AG04450 (cell line): ENCODE measurements at places on chromosomes 2 and 18.

- DNase-seq: no peak
Measured at GRCh38 chr2:135202751-135203150, 150.7 kb downstream of the RAB3GAP1 start.

- DNase-seq: no peak
Measured at GRCh38 chr2:38524580-38524979, 78.1 kb downstream of the HNRNPLL start.

DNA sequence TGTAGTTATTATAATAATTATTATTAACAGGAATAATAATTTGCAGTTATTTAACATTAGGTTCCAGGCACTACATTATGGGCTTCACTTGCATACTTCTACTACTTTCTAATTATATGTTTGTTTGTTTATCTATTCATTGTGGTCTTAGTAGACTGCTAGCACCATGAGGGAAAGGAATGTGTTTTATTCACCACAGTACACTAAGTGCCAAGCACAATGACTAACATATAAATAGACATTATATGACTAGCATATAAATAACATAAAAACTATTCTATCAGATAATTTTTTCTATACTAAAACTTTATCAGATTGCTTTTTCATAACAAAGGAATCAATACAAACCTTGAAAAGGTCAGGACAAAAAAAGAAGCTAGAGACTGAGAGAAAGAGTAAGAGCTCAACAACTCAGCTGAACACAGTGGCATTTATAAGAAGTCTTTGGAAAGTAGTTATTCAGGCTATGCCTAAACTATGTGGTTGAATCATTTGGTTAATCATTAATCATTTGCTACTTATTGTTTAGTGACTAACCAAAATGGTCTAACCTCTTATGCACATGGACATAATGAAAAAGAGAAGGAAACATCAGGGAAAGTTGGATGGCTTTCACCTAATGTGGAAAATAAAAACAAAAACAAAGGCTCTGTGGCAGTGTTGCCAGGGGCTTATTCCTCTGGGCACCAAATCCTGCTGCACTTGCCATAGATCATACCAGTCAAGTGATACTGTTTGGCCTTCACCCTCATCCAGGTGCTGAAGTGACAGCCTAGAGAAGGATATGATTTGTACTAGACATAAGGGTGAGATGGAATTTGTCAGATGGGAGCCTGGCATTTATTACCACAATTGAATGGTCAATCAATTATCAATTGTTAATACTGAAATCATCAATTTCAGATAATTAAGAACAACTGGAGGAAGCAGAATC, 174.9 kb downstream of the ETAA1 start:
- DNase-seq: no peak

DNA sequence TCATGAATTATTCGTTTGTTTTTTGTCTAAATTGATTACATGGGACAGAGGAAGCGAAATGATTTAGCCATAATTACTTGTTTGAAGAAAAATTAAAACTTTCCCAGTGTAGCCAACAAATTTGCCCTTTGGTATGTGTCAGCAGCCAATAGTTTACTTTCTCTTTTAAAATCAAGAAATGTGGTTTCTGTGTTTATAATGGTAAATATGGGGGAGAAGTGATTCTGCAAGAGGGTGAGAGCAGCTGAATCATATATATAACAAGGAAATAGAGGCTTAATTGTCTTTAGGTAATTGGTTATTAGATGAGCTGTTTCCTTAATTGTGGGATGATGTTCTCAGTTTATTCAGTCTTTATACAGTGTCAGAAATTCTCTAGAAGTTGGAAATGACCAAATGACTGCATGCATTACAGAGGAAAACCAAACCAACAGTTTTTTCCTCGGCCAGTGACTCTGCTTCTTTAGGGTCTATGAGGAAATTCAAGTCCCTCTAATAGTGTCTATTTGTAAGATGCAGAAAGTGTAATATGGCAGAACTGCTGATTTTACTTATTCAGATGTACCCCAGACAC, 132.9 kb downstream of the AGPS start:
- DNase-seq: no peak

DNA sequence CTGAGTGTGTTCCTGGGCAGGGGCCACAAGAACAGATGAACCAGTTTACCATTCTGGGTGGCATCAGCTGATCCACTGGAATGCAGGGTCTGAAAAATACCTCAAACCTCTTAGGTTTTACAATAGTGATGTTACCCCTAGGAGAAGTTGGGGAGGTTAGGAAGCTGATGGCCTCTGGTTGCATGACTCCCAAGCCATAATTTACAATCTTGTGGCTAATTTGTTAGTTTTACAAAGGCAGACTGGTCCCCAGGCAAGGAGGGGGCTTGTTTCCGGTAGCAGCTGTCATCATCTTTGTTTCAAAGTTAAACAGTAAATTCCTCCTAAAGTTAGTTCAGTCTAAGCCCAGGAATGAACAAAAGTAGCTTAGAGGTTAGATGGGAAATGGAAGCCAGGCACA, 113.8 kb upstream of the SLC38A11 start:
- no peak for DNase-seq

- no peak for DNase-seq
Measured at GRCh38 chr2:212194396-212194795, 344.2 kb downstream of the ERBB4 start.

DNA sequence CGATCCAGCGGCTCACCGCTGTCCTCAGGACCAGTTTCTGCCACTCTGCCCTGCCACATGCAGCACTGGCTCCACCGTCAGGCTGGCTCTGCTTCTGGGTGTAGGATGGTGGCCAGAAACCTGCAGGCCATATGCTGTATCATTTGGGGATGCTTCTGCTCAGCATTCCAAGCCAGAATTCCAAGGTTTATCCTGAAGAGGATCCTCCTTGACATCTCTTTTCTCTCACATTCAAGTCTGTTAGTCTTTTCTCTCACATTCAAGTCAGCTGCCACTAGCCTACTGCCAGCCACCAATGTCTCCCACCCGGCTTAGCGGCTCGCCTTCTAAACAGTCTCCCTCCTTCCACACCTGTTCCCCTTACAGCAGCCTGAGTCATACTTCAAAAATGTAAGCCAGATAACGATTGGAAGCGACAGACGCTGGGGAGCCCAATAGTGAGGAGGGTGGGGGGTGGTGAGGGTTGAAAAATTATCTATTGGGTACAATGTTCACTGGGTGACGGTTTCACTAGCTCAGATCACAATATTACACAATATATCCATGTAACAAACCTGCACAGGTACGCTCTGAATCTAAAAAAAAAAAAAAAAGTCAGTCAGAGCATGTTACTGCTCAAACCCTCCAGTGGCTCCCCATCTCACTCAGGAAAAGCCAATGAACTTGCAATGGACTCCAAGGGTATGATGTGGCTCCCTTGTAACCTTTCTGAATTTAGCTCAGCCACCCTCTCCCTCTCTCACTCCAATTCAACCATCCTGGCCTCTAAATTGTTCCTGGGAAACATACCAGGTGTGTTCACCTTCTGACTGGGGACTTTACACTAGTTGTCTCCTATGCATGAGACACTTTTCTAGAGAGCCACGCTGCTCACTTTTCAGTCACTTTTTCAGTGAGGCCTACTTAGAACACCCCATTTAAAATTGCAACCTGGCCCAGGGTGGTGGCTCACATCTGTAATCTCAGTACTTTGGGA, 38.8 kb upstream of the SP3 start:
- DNase-seq: no peak

DNA sequence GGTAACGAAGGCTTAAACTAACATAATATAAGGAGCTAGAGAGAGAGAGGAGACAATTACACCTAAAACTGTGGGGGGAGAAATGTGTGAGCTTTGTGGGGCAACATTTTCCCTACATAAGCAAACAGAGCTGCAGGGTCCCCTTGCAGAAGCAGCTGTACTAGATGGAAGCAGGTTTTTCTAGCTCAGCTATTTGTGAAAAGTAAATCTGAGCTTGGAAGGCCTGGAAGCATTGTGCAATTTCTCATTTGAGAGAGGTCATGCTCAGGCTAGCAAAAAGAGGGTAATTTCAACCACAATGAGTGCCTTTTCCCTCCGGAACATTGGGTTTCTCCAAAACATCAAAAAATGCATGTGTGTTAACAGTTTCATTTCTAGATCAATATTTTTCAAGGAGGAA, 130.0 kb downstream of the ARL4C start:
- DNase-seq: no peak

DNA sequence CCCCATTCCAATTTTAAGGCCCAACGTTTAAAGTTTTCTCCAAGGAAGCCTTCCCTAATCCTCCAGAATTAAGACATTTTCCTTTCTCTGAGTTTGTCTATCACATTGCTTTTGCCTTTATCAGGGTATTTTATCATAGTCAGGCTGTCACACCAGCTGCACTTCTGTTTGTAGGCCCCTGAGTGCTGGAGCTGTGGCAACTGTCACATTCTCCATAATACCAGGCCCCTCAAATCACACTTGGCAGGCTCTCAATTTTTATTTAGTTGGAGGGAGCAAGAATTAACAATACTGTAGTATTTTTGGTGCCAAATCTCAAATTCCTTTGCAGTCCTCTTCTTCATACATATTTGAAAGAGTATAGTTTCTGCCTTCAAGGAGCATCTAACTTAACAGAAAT, 122.2 kb downstream of the FSHR start:
- DNase-seq: no peak

DNA sequence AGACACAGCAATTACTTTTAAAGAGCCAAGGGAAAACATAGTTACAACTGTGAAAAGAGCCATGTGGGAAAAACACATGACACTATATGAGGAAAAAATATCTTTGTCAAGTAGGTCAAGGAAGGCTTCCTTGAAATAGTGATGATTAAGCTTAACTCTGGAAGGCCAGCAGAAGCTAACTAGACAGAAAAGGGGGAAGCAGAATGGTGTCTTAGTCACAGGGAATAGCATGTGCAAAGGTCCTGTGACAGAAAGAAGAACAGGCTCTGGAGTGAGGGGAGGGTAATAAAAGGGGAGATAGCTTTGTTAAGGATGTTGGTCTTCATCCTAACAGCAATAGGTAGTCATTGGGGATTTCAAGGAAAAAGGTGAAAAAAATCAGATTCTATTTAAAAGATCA, 64.0 kb downstream of the ARHGAP25 start:
- no peak for DNase-seq

DNA sequence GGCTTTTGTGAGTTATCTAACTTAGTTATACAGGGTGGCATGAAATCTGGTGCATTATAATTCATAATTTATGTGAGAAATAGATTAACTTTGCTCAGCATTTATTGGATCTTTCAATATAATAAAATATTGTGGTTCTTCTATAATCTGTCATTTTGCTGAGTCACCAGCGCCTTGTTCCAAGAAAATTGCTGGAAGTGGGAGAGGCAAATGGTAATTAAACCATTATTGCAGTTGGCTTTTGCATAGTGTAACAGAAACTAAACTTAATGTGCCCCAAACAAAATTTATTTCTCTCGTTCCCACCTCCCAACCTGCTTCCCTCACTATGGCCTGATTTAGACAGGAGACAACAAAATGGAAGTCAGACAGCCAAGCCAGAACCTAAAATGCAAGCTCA, 146.3 kb downstream of the GALR1 start:
- DNase-seq: no peak

DNA sequence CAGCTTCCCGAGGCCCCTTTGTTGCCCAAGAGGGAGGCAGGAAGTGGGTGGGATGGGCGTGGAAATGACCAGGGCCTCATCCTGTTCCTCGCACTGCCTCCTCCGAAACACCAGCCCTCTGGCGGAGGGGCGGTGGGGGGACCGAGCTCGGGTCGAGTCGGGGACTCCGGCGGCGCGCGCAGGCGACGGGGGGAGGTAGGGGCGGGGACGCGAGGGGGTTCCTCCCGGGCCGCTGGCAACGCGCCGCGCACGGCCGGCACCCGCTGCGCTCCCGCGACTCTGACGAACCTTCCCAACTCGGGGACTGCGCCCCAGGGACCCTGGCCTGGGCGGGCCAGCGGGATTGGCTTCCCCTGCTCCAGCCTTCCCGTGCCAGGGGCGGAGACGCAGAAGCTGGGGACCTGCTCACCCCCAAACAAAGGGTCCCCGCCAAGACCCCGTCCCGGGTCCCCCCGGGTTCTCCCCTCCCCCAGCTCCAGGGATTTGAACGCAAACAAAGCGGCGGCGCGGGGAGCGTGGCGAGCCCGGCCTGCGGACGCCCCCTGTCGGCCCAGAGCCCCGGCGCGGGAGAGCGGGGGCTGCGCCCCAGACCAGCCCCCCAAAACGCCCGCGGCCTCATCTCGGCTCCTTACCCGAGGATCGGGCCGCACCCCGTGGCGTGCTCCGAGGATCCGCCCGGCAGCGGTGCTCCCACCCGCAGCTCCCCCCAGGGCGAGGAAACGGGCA, 1.2 kb downstream of the SEMA4C start:
- peak; percentile 83 for DNase-seq

- DNase-seq: no peak
Measured at GRCh38 chr2:37456479-37456878, 112.0 kb downstream of the QPCT start.

GRCh38 chr2:40028792-40029488, 249.9 kb upstream of the THUMPD2 start:
- DNase-seq: no peak

DNA sequence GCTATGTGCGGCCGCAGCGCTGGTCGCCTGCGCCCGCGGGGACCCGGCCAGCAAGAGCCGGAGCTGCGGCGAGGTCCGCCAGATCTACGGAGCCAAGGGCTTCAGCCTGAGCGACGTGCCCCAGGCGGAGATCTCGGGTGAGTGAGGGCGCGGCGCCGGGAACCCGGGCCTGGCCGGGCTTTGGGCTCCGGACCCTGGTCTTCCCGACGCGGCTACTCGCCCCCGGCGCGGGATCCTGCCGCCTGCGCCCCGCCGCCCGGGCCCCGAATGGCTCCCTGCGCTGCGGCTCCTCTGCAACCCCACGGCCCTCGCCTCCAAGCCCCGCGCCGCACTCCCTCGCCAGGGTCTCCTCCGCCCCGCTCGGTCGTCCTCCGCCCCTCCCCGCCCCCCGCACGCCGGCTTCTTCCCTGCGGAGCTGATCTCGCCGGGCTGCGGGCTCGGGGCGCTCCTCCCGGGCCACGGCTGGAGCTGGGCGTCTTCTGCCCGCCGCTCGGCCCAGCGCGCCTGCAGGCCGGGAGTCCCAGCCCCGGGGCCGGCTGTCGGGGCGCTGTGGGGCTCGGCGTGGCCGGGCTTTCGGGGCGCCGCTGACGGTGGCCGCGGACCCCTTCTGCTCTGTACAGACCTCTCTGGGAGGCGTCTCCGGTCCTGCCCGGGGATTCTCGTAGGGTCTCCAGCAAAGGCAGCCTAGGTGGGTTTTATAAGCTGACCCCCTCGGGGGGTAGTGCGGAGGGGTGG, 652 bp downstream of the GPC1 start:
- DNase-seq: no peak

DNA sequence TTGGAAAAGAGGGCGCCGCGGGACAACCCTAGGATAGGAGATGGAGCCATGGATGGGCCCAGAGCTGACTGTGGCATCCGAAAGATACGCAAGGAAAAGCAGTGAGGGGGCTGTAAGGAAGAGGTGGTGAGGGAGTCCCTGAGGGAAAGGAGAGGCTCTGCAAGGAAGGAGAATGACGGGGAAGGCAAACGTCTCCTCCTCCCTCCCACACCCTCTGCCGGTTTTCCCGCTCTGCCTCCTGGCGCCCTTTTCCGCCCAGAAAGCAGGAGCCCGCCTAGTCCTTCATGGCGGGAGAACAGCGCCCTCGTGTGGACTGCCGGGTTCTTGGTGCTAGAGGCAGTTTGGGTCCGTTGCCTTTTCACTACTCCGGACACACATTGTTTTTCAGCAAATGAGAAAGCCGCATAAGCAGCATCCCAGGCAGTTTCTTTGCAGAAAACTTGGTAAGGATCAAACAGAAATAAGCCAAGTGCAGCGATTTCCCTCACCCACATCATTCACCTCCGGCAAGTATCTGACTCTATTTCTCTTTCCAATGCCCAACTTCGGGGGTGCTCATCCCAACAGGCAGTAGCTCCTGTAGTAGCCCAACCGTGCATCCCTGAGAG, 200.4 kb downstream of the INO80D start:
- peak; percentile 44 for DNase-seq

- no peak for DNase-seq
Measured at GRCh38 chr2:25417715-25418369, 76.1 kb upstream of the DNMT3A start.

- no peak for DNase-seq
Measured at GRCh38 chr18:7535436-7536205, 31.5 kb upstream of the PTPRM start.
